ENCODE measurements at places on chromosomes 11 and 22.
A peak's percentile ranks its signal among the peaks of the same experiment; 100 is the strongest.

- DNase-seq, result peak; percentile 97
Measured at GRCh38 chr11:34599406-34599945, 21.4 kb upstream of the EHF start.

- no peak for DNase-seq
Measured at GRCh38 chr22:20194681-20195593, 44.1 kb upstream of the CCDC188 start.

DNA sequence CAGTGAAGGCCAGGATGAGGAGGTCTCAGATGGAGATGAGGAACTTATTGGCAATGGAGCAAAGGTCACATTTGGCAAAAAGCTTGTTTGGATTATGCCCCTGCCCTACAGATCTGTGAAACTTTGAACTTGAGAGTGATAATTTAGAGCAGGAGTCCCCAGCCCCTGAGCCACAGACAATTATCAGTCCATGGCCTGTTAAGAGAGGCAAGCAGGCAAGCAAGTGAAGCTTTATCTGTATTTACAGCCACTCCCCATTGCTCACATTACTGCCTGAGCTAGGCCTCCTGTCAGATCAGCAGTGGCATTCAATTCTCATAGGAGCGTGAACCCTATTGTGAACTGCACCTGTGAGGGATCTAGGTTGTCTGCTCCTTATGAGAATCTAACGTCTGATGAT lies 1076.9 kb upstream of the TENM4 start:
- no peak for DNase-seq

DNA sequence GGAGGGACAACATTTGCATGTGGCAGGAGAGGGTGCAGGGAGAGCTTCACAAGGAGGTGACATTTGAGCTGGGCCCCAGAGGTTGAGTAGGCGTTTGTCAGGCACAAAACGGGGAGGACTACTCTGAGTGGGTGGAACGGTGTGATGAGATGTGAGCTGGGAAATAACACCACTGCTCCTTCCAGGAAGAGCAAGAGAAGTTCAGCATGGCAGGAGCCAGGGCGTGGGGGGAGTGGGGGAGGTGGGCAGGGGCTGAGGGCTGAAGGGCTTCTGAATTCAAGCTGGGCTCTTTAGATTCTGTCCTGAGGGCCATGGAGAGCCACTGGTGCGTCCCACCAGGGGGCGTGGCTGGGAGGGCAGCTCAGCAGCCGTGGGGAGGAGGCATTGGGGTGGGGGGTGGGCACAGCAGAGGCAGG lies 54.2 kb downstream of the OTOG start:
- DNase-seq, result peak; percentile 20

GRCh38 chr11:120578596-120579154 lies 67.1 kb downstream of the GRIK4 start:
- DNase-seq, result no peak

- no peak for DNase-seq
Measured at GRCh38 chr11:11884351-11884750, 42.6 kb downstream of the USP47 start.

GRCh38 chr11:94586546-94586945 lies 19.4 kb downstream of the PIWIL4 start:
- no peak for DNase-seq

DNA sequence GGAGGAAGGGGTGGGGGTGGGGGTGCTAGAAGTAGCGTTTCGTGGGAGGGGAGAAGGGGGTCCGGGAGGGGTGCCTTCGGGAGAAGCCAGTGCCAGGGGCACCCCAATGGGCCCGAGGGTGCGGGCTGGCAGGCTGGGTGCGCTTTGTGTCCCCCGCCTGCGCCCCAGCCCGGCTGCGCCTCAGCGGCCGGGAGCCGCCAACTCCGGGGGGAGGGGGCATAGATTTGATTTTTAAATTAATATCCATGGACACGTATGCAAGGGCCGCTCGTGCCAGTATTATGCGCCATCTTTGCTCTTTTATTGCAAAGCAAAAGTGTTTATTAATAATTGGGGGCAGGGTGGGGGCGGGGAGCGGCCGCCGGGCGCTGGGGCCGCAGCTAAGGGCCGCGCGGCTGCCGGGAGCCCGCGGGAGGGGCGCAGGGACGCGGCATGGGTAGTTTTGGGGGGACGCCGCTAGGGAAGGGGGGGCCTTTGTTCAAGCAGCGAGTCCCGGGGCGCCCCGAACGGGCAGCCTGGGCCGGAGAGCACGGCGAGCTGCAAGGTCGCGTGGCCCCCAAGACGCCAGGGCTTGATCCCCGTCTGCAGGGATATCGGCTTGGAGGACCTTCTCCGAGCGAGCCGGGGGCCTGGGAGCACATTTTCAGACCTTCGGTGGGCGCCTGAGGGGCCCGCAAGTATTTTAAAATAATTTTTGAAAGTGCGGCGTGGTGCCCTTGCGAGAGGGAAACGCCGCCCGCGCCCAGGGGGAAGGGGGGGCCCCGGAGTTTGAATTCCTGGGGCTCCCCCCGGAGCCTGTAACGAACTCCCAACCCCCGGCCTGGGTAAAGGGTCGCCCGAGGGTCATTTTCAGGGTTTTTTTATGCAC lies 959 bp downstream of the CCND1 start:
- no peak for DNase-seq

DNA sequence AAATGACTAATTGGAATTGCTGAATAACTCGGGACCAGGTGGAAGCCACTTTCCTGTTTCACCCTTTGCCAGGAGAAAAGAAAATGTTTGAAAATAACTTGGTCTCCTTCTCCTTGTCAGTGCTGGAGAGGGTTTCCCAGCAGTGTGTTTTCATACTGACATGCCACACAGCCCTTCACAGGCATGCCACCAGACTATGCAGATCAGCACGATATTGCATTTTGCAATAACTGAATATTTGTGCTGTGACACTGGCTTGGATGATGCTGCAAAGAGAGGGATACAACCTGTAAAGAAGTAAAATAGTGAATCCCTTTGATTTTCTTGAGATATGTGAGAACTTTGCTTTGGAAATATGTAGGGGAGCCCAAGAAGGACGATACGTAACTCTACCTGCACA lies 200.0 kb upstream of the NAV2 start:
- DNase-seq, result no peak

- DNase-seq, result no peak
Measured at GRCh38 chr22:36928786-36929535, 15.5 kb downstream of the CSF2RB start.

DNA sequence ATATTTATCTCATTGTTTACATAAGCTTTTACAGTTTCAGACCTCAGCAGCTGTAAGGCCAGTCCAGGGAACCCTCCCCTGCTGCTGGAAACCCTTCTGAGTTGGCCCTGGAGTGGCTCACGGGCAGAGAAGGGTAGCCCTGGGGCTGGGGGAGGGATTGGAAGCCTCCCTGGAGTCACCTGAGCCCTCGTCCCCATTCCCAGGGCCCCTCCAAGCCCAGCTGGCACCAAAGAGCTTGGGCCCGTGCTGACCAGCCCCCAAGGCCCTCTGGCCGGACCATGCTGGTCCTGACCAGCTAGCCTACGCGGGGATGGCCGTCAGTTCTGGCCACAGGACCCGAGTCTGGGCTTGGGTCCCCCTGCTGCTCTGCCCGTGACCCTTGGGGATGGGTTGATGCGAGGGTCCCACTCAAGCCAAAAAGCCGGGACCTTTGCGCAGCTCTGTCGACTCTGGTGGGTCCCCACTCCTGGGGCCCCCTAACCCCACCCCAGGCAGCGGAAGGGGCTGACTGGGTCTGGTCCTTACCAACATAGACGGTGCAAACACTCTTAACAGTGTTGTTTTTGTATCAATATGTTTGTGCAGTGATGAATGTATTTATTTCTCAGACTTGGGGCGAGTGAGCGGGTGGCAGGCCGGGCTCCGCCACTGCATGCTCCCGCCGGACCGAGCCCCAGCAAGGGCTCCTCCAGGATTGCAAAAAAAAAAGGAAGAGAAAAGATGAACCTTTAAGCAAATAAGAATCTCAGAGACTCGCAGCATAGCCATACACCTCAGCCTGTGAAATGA lies 17.5 kb upstream of the TMEM191C start:
- no peak for DNase-seq

DNA sequence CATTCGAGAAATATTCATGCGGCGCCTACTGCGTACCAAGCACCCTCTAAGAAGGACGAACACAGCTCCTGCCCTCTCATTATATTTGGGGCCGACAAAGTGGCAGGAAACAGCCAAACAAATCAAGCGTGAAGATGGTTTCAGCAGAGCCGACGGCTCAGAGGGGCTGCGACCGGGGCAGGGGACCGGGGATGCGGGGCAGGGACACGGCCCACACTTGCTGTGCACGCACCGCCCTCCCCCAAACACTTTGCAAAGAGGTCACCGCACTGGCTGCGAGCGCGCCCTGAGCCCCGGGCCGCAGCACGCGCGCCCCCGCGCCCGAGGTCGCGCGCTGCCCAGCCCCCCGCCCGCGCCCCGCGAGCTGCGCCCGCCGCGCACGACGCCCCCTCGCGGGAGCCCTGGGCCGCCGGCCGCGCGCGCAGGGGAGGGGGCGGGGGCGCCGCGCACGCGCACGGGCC lies 255 bp upstream of the SYNGR1 start:
- peak; percentile 43 for DNase-seq

DNA sequence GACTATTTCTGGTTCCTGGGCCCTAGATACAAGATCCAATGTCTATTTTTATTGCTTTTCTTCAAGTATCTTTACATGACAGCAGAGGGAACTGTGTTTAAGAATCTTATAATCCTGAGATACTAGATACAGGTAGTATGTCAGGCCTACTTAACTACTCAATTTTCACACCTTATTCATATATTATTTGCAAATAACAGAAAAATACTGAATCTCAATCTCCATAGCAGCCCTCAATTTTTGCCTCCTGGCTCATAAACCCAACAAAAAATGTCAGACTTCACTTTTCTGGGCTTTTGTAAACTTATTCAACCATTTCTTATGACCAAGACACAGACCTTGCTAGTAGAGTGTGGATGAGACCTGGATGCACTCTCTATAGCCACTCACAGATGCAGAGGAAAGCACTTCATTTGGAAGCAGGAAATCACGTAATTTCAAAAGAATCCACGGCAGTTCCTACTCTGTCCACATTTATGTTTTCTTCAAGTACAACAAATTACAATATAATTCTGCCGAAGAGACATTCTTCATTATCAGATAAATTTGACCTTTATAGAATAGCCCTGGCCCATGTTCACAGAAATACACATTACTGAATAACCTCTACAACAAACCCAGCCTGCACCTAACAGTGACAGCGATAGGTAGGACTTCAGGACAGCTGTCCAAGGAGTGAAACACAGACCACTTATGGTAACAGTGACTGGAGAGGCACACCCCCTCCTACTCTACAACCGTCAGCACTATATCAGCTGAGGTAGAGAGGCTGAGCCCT lies 62.0 kb upstream of the YPEL1 start:
- peak; percentile 31 for DNase-seq

DNA sequence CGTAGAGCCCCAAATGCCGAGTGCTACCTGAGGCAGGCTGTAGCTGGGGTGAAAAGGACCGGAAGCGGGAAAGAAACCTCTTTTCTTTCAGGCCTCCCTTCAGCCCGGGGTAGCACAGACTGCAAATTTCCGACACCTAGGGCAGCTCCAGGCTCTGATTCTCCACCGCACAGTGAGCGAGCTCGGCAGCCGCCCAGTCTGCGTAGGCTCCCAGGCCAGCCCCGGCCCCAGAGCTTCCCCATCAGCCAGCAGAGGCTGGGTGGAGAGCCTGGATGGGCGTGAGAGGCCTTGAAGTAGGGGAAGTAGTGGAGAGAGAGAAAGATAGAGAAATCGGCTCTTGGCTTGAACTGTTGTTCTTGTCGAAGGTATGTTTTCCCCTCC lies 9.3 kb upstream of the PAX6 start:
- DNase-seq, result no peak

- no peak for DNase-seq
Measured at GRCh38 chr11:68024508-68024907, 6.0 kb upstream of the NDUFS8 start.

- DNase-seq, result no peak
Measured at GRCh38 chr22:50313600-50313999, 6.2 kb upstream of the PLXNB2 start.

GRCh38 chr11:107804971-107805370 lies 53.6 kb downstream of the SLC35F2 start:
- no peak for DNase-seq

DNA sequence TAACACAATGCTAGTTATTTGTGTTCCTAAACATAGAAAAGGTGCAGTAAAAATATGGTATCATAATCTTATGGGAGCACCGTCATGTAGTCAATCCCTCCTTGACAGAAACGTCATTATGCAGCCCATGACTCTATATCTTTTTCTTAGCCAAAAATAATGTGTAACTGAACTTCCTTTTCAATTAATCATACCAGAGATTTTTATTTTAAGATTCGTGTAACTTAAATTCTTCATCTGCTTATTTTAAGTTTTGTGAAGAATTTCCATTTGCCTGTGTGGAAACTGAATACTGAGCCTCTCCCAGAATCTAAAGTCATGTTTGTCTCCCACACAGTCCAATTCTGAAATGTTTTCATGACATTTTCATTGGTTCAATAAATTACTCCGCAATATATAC lies 699.1 kb downstream of the KCNA4 start:
- DNase-seq, result no peak

- peak; percentile 80 for DNase-seq
Measured at GRCh38 chr11:78449866-78450265, 32.2 kb upstream of the GAB2 start.

DNA sequence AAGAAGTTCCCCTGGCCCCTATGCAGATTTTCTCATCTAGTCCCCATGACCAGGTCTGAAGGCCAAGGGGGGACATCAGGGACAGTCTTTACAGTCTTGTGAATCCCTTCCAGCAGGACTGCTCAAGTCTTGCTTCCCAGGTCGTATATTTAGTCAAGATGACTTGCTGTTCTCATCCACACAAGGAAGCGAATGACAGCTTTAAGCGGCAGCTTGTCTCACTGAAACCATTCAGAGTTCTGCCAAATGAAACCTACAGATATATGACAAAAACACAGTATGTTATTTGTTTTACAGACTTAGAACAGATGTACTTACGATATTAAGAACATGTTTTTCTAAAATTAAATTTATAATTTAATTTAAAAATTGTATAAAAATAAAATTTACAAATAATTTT lies 5.6 kb downstream of the VWA5A start:
- no peak for DNase-seq

DNA sequence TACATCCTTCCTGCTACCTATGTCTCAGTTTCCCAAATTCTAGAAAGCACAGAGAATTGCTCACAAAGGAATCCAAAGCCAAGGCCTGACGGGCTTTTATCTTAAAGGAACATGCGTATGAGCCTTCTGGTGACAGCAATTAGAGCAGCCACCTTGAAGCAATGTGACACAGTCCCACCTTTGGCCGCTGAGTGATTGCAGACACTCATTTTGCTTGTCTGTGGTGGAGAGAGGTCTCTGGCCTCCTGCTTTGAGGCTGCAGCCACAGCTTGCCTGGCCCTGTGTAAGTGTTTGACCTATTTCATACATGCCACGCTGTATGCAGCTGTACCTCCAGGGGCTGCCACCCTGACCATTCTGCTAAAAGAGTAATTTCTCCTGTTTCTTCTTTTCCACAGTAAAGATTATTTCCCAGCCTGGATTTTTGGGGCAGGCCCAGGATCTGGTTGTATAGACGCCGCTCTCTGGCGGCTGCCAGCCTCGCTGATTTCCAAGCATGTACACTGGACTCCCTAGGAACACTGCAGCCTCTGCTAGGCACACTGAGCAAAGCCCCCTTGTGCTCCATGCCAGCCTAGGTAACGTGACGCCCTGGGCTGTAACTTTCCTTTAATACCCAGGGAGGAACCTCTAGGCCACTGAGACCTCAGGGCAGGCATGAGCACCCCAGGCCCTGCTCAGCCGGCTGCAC lies 1.1 kb upstream of the TMA7B start:
- DNase-seq, result no peak

- DNase-seq, result peak; percentile 62
Measured at GRCh38 chr11:68946416-68947090, 34.2 kb downstream of the MRGPRD start.

GRCh38 chr11:65606876-65607613 lies 7.0 kb downstream of the MAP3K11 start:
- DNase-seq, result peak; percentile 74

- no peak for DNase-seq
Measured at GRCh38 chr22:39965748-39966147, 5.6 kb downstream of the TMA7B start.

Data from ELR (cell line).